Substantia nigra (tissue), 51 donors: ENCODE measurements at places on chromosomes 2 and 18.

- no peak for DNase-seq
Observed at GRCh38 chr2:64323197-64323596, 130.8 kb upstream of the LGALSL start.

GRCh38 chr2:50344509-50345106 is 687.3 kb downstream of the NRXN1 start:
- DNase-seq = no peak

GRCh38 chr2:58427572-58428095 is 186.5 kb upstream of the FANCL start:
- DNase-seq = no peak

DNA sequence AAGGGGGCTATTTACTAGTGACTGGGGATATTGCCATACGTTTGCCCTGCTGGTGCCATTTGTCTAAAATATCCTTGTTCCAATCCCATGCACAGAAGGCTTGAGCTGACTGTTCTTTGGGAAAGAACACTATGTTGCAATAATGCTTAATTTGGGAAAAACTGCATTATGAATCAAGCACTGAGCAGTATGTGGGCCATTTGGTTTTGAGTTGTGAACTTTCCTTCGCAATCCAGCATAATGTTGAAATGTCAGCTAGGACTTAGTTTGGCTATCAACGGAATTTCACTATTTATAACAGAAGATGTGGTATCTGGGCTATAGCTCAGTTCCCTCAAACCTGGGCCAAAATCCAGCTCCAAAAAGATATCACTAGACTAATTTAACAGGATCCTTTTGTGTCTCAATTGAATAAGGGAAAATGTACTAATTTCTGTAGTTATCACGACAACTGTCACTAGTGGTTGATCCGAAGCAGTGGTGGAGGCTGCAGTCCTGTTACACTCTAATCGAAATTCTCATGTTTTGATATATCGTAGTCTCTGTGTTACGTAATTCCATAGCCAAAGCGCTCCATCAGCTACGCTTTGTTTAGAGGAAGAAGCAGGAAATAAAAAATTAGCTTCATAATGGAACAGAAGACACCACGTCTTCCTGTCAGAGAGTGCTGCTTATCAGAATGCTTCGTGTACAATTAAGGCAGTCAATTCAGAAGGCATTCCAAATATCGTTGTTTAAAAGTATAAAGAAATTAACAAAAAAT is 686.8 kb upstream of the SALL3 start:
- no peak for DNase-seq

- DNase-seq = no peak
Observed at GRCh38 chr2:223439184-223439583, 163.0 kb downstream of the SCG2 start.

DNA sequence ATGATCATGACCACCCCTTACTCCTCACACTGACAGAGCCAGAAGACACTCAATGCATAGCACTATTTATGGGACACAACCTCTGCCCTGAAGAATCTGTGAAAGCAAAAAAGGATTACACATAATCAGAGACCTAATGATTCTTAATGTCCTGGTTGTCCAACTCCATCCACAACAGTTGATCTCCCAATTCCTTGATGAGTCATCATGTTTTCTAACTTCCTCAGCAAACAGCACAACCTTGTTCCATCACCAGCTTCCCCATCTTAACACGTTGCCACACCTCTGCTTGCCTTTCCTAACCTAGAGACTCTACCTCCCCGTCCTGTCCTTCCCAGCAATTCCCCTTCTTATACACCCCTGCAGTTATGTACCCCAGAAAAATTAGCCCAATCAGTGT is 13.2 kb upstream of the MARCHF4 start:
- no peak for DNase-seq

DNA sequence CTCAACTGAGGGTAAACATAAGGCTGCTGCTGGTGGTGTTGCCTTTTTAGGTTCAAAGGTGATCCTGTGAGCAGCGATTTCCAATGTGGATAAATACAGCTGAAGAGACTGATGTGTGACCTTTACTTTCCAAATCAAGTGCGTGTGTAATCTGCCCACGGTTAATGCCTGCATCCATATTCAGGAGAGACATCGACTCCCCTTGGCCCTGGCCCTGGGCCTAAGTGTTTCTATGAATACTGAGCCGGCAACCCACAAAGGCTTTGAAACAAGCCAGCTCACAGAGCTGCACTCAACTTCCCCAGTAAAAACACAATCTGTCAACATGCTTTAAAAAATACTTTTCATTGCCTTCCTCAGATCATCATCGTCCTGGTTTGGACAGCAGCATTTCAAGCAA is 1026.6 kb downstream of the TMEM182 start:
- no peak for DNase-seq

GRCh38 chr18:78979730-78980278 is at the start of gene SALL3:
SALL3 (plus strand) TSS chr18:78979818; CDS start chr18:78980275, 457 bp downstream.
- peak; percentile 56 for DNase-seq

GRCh38 chr18:32026491-32027086 is 8.0 kb downstream of the RNF125 start:
- DNase-seq = no peak

DNA sequence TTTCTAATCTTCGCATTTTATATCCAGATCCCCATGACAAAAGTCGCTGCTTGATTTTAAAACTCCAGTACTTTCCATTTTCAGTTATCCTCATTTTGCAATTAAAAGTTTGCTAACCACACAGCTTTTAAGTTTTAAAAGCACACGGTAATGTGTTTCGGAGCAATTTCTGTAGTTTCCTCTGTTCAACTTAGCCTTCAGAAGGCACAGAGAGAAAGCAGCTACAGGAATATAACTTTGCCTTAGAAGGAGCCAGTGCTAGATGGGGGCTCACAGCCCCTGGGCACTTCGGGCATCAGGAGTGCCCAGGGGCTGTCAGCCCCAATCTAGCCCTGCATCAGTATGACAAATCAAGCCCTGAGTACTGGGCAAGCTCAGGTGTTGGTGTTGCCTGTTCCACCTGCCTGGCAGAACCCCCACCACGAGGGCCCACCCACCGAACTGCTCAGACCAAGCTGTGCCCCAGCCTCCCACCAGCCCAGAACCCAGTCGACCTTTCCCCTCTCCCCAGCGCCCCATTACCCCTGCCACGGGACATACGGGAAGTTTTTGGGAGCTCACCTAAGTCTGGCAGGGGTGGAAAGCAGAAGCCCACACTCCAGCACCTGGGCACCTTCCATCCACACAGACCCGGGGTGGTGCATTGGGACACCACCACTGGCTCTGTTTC is 47.3 kb downstream of the TRABD2A start:
- no peak for DNase-seq

GRCh38 chr18:77528872-77529271 is 279.2 kb downstream of the GALR1 start:
- no peak for DNase-seq

- no peak for DNase-seq
Observed at GRCh38 chr2:128452536-128453530, 134.2 kb upstream of the HS6ST1 start.

DNA sequence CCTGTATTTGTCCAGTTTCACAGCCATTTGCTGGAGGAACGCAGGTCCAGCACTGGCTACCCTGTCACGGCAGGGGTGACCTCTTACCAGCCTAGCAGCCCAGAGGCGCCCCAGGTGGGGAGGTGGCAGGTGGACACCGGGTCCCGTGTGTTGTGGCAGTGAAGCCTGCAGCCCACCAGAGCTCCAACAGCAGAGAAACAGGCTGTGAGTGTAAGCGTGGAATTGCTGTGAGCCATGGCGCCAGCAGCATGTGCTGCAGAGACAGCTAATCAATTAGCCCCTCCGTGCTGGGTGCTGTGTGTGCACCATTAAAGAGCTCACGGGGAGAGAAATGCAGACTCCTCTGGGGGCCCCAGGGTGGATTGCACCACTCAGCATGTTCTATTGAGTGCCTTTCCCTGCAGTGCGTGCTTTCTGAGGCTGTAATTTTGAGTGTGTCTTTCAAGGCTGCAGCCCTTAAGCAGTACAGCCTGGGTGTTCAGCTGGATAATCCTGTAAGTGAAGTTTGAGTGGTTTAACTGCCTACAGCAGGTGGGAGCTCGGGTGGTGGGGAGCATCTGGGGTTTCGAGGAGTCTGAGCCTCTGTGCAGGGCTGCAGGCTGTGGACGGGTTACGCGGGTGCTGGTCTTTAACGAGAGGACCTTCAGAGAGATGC is 15.9 kb downstream of the RTP5 start:
- no peak for DNase-seq

- DNase-seq = no peak
Observed at GRCh38 chr2:143548032-143548431, 418.8 kb downstream of the ARHGAP15 start.

DNA sequence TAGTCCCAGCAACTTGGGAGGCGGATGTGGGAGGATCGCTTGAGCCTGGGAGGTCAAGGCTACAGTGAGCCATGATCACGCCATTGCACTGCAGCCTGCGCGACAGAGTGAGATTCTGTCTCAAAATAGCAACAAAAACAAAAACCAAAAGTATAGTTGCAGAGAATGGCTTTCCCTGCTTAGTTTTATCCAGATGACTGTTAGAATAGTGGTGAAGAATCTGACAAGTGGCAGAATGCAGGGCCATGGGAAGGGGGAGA is 53.8 kb downstream of the NEDD4L start:
- no peak for DNase-seq

- DNase-seq = no peak
Observed at GRCh38 chr2:208010506-208010905, 14.8 kb downstream of the PLEKHM3 start.

DNA sequence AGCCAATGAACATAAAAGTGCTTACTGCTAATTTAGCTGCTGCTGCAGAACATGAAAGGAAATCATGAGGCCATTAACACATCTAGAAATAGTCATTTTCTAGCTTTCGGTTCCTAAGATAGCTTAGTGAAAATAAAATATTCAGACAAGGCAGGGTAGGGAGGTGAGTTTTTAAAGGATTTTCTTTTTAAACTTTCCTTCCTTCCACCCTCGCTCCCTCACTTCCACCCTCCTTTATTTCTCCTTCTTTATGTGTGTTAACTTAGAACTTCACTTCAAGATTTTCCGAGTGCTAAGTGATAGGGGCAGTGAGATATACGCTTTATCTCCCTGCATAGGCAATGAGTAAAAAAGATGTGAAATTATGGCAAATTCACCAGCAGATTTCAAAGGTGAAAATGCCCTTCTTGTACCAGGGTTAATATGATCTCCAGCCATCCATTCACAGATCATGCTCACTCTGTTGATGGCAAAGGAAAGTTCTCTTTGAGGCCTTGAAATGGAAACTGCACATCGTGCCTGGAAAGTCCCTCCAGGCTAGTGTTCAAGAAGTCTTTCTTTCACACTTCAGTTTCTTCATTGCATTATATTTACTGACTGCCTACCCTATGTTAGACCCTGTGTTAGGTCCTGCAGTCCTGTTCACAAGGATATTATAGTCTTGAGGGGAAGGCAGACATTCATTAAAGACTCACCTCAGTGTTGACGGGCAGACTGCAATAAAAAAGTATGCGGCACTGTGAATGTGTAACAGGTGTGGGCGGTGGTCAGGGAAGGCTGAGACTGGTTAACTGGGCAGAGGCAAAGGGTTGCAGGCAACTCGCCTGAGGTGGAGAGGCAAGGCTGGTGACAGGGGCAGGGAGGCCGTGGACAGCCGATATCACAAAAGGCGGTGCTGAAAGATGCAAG is 200.8 kb downstream of the PLCL1 start:
- no peak for DNase-seq

DNA sequence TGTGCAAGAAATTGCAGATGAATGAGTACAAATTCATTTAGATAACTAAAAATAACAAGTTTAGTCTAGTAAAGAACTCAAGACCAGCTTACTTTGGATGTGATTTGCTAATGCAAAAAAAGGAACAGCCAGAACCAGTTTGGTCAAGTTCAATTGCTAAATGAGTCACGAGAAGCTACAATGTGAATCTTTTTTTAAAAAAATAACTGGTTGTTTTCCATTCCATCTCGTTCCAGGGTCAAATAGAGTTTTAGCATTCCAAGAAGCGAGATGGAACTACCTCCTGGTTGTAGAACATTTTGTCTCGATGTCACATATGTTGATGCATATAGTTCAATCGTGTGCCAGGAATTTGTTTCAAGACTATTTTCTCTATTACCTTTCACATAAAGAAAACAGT is 65.0 kb upstream of the IKZF2 start:
- DNase-seq = no peak
